ENCODE measurements at places on chromosomes 7 and 10.

GRCh38 chr10:133019651-133020050 is 68.1 kb upstream of the ADGRA1 start:
- DNase-seq, result no peak

- DNase-seq, result peak; percentile 68
These were observed 65.3 kb downstream of the PDIA4 start for GRCh38 chr7:148962823-148963582.

- no peak for DNase-seq
These were observed 26.0 kb downstream of the DUSP5 start for GRCh38 chr10:110523736-110524135.

DNA sequence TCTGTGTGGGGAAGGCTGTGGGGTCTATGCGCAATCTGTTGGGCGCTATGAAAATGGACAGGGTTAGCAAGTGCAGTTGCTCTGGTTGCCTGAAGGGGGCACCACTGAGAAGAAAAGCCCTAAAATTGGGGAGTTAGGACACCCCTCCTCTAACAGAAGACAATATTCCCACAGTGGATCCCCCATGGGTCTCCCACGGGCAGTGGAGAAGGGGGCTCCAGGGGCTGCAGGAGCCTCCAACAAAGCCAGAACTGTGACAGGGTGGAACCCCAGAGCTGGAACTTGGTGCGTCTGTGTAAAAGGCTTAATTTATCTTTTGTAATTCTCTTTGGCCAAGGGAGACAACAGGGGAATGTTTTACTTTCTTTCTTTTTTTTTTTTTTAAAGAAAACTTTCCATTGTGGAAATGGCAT is 12.5 kb upstream of the COL13A1 start:
- DNase-seq, result no peak

- no peak for DNase-seq
These were observed 16.0 kb downstream of the TCAF1 start for GRCh38 chr7:143885951-143886350.

DNA sequence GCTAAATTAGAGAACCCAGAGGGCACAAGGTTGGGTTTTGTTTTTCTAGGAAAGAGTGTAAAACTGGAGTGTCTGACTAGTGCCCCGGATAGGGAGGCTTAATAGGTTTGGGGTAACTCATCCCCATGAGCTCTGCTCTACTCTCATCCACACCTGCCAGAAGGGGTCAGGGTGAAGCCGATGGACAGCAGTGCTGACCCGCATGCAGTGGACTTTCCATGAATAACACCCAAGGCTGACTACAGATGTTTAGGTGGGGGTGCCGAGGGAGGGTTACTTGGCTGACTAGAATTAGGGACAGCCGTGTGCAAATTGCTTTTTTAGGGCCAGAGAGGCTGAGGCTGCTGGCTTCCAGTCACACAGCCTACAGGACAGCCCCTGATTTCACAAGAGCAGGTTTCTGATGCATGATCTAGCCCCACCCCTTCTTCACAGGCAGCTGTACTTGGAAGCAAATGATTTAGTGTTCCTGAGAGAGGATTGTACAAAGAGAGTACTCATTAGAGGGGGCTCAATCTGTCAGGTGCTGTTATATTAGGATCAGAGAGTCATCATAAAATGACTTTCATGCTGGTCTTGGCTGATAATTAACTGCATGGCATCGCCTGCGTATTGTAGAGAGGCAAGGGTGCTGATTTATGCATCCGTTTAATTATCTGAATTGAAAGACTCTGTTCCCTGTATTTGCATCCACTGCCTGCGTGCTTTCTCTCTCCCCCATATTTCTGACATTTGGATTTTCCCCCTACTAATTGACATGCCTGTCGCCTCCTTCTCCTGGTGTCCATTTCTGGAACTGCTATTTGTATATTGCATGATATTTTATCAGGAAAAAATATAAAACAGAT is 9.5 kb downstream of the INHBA start:
- DNase-seq, result no peak

DNA sequence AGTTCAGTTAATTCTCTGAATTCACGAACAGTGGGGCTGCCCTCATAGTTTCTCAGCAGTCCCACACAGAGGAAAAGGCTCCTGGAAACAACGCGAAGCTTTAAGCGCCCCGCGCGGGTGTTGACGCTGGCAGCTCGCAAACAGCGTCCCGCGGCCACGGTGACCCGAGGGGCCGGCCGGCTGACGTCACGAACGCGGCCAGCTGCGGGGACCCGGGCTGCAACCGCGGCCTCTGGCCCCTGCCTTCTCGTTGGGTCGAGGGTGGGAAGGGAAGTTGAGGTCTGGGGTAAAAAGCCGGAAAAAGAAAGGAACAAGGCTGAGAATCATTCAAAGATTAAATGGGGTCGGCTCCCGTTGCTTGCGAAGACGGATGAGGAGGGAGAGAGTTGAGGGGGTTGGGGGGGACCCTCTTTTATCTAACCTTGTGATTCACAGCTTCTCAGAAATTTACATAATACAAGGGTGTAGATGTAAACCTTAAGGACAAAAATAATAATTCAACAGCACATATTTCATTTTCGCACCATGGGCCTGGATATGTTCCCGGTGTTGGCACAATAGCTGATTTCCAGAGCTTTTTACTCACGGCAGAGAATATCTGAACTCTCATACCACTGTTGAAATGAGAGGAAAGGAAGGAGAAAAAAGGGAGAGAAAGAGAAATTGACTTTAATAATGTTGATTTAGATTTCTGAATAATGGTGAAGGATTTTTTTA is 7.3 kb upstream of the FEZF1 start:
- no peak for DNase-seq

DNA sequence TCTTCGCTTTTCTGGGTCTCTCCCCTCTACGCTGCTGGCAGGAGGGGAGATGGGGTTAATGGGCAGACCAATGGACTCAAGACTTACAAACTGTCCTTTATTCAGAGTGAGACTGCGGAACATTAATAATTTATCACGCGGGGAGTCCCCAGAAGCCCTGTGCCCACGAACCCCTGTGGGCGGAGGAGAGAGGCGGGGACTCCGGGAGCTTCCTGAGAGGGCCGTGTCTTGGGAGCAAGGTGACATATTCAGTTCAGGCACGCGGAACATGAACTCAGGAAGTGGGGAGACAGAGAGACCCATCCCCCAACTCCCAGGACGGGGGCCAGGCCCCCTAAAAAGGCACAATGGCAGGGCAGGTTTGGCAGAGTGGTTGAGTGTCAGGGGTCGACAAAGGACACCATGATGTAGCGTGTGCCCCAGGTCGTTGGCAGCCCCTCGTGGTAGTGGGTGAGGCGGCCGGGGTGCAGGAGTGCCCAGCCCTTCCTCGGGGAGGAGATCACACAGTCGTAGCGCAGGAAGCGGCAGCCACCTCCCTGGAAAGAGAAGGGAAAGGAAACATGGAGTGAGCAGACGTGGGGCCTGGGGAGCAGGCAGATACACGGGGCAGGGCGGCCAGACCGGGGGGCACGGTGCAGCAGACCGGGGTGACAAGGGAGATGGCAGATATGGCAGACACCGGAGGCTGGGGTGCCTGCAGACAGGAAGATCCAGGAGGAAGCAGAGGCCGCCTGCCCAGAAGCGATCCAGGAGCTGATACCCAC is 5.2 kb upstream of the MOGAT3 start:
- no peak for DNase-seq

GRCh38 chr7:157466867-157467261 is 130.1 kb downstream of the DNAJB6 start:
- DNase-seq, result no peak

GRCh38 chr10:1115607-1115955 is 59.4 kb downstream of the WDR37 start:
- DNase-seq, result no peak

- no peak for DNase-seq
These were observed 285.0 kb downstream of the SUGCT start for GRCh38 chr7:40419806-40420205.

- no peak for DNase-seq
These were observed 31.4 kb downstream of the LRRC17 start for GRCh38 chr7:102944241-102944640.

DNA sequence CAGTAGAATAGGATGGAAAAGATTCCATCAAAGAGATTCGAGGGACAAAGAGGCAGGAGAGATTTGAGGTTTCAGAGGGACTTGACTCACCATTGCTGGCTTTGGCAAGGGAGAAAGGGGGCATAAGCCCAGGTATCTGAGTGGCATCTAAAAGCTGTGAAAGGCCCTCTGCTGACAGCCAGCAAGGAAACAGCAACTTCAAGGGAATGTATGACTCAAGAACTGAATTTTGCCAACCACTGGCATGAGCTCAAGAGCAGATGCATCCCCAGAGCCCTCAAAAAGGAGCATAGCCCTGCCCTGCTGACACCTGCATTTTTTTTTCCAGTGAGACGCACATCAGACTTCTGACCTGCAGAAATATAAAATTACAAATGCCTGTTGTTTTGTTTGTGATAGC is 19.6 kb upstream of the ADAM12 start:
- DNase-seq, result peak; percentile 34

DNA sequence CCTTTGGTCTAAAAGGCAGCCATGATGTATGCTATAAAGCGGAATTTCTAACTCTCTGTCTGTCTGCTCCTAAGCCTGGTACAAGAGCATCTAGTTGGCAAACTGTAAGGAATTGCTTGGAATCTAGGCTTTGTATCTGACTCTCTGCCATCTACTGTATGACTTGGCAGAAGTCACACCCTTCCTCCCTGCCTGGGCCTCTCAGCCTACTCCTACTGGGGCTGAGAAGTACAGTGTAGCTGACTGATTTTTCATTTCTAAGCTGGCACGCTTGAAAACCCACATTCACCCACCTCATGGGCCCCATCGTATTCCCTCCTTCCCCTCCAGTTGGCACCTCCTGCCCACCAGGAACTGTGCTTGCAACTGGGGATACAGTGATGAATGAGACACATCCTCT is 435.2 kb downstream of the PLXNA4 start:
- DNase-seq, result peak; percentile 77

DNA sequence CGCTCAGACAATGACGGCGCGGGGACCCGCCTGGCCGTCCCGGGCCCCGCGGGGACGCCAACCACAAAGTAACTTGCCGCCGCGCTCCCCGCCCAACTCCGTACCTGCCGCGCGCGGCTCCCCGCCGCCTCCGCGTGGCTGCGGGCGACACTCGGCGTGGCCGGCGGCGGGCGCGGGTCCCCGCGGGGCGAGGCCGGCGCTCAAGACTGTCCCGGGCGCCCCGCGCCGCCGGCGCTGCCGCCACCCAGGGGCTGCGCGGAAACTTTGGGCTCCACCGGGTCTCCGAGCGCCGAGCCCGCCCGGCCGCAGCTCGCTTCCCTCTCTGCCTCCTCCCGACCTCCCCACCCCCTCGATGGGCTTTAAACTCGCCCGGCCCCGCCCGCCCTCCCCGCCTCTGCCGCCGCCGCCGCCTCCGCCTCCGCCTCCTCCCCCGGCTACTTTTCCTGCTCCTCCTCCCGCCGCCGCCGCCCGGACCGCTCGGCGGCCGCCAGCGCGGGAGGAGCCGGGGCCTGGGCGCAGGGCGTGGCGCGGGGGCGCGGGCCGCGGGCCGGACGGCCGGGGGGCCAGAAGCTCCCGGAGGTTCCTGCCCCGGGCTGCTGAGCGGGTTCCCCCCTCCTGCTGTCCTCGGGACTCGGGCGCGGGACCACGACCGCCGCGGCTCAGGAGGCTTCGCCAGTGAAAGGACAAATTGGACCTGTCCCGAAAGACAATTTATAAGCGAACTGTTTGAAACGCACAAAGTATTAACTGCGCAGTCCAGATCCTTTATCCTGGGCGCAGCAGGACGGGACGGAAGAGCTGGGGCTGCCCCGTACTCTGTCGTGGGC is 10.6 kb upstream of the GRB10 start:
- DNase-seq, result peak; percentile 84
